ENCODE measurements at places on chromosomes 5 and 9.

GRCh38 chr5:106121972-106122605, 1548.6 kb downstream of the EFNA5 start:
- DNase-seq, result no peak

GRCh38 chr5:2748179-2748860, 3.2 kb downstream of the IRX2 start:
- DNase-seq, result no peak

DNA sequence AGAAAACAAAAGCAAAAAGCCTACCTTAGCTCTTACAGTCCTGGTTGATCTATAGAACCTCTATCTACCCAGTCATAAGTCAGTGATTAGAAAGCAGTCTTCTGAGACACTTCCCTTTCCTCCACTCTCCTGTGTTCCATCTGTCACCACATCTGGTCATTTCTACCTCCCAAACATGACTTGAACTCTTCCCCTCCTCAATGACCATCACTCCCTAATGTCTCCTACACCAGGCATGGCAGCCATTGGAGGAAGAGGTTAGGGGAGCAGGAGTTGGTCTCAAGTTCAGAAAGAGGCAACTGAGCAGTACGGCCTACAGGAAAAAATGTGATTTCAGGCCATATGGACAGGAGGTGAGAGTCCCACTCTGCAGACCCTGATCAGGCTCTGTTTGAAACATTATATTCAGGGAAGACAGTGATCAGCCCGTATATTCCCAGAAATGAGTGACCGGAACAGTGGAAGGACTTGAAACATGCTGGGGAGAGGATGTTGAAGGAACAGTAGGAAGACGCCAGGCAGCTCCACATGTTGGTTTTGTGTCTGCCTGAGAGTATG, 12.0 kb downstream of the ABLIM3 start:
- no peak for DNase-seq

DNA sequence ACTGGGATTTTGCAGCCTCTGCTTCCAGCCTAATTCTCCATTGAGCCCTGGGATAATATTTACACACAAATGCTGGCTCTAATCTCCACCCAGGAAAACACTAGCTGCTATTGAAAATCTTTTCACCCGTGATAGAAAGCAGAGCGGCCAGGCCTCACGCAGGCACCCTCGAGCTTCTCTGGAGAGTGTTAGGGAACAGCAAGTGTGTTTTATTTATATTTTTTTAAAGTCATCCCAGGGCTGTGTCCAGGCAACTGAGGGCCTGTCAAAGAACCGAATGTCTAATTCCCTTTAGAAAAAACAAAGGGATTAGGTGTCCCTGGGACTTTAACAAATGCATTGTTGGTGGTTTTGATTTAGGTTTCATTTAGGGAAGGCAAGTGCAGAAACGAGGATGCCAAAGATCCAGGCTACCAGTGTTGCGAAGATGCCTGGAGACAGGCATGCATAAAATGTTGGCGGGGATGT, 51.2 kb upstream of the SPRY4 start:
- no peak for DNase-seq

- DNase-seq, result no peak
Measured at GRCh38 chr9:1129382-1129781, 79.2 kb downstream of the DMRT2 start.

DNA sequence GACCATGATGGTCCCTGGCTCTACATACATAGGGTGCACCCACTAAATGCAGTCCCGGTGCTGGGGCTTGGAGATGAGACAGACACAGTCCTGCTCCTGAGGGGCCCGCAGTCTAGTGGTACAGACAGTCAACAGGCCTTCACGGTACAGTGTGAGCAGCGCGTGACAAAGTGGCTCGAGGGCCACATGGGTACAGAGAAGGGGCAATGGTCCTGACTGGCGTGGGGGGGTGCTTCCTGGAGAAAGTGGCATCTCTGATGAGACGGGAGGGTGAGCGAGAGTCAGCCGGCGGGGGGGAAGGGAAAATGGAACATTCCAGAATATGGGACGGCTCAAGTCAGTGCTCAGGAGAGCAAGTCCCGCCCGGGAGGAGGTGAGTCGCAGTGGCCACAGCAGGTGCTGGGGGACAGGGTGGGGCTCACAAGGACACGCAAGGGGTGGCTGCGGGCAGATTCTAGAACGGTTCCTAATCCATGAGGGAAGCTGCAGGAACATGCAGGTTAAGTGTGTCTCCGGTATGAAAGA, 38.0 kb downstream of the WHRN start:
- DNase-seq, result no peak

DNA sequence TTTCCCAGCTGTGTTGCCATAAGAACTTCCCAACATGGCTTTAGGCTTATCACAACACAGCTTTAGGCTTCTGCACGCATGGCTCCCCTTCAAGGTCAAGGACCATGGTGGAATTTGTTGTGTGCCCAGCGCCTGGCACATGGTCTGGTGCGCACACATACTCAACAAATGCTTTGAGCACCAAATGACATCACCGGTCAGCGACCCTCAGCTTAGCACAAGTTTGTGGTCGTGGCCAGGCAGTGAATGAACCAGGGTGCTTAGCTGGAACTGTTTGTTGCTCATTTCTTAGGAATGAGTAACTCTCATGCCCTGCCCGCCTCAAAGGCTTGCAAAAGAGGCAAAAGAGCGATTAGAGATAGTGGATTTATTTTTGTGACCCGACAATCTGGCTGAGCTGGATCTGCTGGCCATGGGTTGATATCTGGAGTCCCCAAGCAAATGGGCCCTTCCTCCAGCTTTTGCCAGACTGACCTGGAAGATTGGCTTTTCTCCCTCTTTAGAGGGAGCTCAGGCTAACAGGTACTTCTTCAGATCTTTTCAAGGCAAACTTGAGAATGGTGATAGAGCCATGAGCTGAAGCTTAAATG, 58.9 kb downstream of the DAP start:
- peak; percentile 99 for DNase-seq

GRCh38 chr9:134723491-134724190, 82.0 kb downstream of the COL5A1 start:
- no peak for DNase-seq

DNA sequence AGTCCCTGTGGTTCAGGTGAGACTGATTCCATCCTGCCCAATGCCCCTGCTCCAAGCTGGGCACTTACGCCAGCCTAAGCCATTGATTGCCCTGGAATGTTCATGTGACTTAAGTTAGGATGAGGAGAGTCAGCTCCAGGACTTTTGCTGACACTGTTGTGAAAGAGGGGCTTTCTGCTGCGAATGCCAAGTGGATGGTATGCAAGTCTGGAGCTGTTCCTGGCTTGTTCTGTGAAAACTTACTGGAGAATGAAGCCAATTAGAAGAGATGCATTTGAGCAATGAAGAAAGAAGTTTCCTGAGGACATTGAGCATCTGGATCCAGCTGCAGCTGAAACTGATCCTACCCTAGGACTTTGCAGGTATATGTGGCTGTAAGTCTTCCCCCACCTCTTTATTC, 61.2 kb upstream of the ZFR start:
- DNase-seq, result peak; percentile 62

DNA sequence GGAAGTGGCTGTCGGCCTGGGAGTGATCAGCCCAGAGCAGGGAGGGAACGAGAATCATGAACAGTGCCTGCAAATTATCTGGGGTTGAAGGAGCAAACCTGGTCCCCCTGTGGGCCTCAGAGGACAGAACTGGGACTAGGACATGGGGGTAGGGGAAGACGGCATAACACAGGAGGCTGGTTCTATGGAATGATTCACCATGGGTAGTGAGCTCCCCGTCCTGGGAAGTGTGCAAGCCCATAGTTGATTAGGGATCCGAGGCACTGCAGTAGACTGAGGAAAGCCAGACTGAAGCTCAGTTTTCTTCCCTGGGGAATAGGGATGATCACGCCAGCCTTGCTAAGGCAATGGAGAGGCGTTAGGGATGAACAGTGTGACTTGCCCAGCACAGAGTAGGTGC, 5.6 kb downstream of the ADGRD2 start:
- DNase-seq, result no peak

DNA sequence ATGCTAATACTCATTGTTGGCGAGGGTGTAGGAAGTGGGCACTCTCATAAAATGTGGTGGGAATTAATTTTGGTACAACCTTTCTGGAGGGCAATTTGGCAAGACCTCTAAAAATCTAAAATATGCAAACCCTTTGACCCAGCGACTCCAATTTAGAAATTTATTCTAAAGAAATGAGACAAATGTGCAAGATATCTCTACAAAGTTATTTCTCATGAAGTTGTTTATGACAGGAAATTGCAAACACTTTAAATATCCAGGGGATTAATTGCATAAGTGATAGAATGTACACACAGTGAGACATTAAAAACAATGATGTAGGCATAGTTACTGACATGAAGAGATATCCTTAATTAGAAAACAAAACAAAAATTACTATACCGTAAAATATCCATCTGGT, 246.3 kb upstream of the MAP3K1 start:
- DNase-seq, result peak; percentile 84

Data from EL (cell line).